ENCODE measurements at places on chromosomes 3 and 15. TPM values are rescaled to one million over a fixed set of nuclear protein-coding genes. Genes with fewer than 3 reads are reported as not detected.

- no peak overlapping the region for H3K27ac ChIP-seq
- no peaks in the 10 kb centered on the region for H3K4me1 ChIP-seq
- no peak for DNase-seq
Observed at GRCh38 chr3:123147754-123148535, 53.8 kb upstream of the SEC22A start.

- H3K4me1 ChIP-seq, result no peaks in the 10 kb centered on the region
- no peak overlapping the region for H3K4me3 ChIP-seq
- no peak for DNase-seq
Observed at GRCh38 chr3:8954938-8955763, 8.1 kb downstream of the RAD18 start.

DNA sequence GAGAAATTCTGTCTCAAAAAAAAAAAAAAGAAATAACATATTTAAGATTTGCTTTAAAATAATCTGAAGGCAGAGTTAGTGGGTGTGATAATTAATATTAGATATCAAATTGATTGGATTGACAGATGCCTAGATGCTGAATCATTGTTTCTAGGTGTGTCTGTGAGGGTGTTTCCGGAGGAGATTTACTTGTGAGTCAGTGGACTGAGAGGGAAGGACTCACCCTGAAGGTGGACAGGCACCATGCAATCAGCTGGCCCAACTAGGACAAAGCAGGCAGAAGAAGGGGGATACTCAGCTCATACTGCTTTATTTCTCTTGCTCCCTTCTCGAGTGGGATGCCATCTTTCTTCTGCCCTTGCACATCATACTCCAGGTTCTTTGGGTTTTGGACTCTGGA, 16.7 kb upstream of the RPL24 start:
- H3K27ac ChIP-seq, result no peak overlapping the region
- DNase-seq, result no peak
- no peaks in the 10 kb centered on the region for H3K27me3 ChIP-seq
- no peak overlapping the region for H3K4me3 ChIP-seq
- H3K4me1 ChIP-seq, result no peaks in the 10 kb centered on the region

DNA sequence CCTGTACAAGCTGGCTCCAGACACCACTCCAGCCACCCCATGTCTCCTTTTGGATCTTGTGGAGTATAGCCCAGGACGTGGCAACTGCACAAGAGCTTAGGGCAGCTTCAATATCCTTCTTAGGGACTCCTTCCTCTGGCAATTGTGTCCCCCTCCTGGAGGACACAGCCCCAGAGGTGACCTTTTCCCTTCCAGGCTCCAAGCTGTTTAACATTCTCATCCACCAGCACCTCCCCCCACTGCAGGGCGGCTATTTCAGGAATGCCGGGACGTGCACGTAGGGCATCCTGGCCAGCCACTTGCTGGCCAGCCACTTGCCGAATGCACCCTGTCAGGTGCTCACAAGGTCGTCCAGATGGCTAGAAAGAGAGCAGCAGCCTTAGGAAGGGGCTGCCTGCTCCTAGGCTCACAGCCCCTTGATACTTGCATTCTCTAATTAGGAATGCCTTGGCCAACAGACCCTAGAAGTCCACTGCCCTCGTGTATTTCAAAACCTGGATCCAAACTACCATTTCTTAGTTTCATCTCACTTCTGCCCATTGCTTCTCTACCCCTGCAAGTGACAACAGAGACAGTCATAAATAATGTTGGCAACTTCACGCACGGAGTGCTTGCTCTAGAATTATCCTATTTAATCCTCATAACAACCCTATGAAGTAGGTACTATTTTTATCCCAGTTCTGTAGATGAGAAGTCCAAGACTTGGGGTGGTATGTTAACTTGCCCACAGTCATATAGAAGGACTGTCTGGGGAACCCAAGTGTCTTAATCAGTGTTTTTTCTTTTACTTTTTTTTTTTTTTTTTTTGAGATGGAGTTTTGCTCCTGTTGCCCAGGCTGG, 24.5 kb upstream of the IDH2 start:
- H3K27me3 ChIP-seq, result no peaks in the 10 kb centered on the region
- H3K27ac ChIP-seq, result peak overlapping the region; percentile 15
- no peak overlapping the region for H3K4me3 ChIP-seq
- no peaks in the 10 kb centered on the region for H3K4me1 ChIP-seq
- H3K36me3 ChIP-seq, result no peaks in the 10 kb centered on the region

DNA sequence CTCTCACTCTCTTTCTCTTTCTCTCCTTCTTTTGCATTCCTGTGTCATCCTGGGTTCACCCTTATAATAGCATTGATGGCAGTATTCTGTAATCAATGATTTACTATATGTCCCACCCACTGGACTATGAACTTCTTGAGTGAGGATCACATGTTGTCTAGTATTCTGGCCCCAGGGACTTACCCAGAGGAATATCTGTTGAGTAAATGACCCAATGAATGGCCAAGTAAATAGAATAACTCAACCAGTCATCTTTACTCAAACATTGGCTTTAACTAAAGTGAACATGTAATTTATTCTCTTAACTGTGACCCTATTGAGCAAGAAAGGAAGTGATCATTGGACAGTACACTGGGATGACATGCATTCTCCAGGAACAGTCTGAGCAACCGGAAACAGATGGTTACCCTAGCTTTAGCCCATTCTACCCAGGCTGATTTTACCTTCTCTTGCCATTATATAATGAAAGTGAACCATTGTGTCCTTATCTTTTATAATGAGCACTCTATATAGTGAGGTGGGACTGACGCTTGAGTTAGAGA, 94.5 kb upstream of the SOX14 start:
- no peaks in the 10 kb centered on the region for H3K4me1 ChIP-seq
- no peaks in the 10 kb centered on the region for H3K27me3 ChIP-seq
- no peak for DNase-seq
- H3K4me3 ChIP-seq, result no peak overlapping the region

- H3K4me3 ChIP-seq, result no peak overlapping the region
- peak; percentile 23 for DNase-seq
- H3K27me3 ChIP-seq, result no peaks in the 10 kb centered on the region
- H3K4me1 ChIP-seq, result no peaks in the 10 kb centered on the region
Observed at GRCh38 chr3:141471160-141471559, 15.7 kb upstream of the RASA2 start.

The IL20RB gene
- total RNA-seq, result 0.37 TPM

The TMEM207 gene
- total RNA-seq, result not detected
